ENCODE measurements at places on chromosomes 1 and 21.

DNA sequence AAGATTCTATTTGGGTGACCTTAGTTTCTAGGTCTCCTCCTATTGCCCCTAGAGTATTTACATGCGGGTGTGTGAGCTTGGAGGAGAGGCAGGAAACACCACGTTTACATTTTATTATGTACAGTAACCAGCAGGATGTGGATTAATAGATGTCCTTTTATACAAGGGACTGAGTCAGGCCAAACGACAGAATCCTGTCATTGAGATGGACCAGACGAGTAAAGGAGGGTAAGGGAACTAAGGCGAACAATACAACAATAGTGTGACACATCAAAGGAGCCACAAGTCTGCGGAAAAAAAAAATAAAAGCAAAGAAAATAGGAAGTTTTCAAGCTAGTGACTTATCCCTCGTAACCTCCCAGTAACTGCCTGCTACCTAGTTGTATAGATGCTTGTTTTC lies 151.1 kb downstream of the GABPA start:
- no peak for DNase-seq

- DNase-seq: no peak
Observed at GRCh38 chr1:100053119-100053518, 79.6 kb downstream of the SASS6 start.

- DNase-seq: no peak
Observed at GRCh38 chr21:42556960-42557359, 43.3 kb downstream of the SLC37A1 start.

GRCh38 chr1:116194568-116194967 lies 83.4 kb downstream of the MAB21L3 start:
- DNase-seq: no peak

GRCh38 chr1:48552420-48552819 lies 80.4 kb upstream of the SPATA6 start:
- DNase-seq: no peak

GRCh38 chr1:159889821-159890252 lies 10.1 kb downstream of the CFAP45 start:
- DNase-seq: no peak

DNA sequence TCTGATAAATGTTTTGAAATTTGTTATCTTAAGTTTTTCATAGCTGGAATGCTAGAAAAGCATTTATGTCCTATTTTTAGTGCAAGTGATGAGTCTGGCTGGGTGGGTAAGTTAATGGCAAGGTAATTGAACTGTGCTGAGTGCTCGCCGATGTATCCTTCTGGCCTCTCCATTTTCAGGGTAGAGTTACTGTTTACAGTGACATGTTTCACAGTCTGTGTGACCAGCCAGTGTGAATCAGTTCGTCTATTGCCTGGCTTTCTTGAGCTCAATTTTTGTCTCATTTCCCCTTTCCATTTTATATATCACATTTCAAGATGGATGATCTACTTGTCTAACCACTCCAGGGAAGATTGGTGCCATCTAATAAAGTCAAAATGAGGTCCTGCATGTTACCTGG lies 44.1 kb downstream of the ITSN1 start:
- no peak for DNase-seq

DNA sequence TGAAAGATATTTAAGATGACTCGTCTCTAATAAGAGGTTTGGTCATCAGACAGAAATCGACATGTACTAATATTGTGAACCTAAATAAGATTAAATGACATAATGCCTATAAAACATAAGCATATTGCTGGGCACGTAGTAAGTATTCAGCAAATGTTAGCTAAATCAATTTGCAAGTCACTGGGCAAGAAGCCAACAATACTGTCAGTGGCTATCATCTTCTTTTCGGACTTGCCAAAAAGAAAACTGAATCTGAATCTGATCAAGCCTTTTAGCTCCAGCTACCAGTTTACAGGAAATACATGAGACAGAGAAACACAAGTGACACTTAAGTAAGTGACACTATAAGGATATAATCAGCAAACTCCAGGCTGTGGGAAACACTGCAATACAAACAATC lies 46.0 kb downstream of the RPL5 start:
- no peak for DNase-seq

- no peak for DNase-seq
Observed at GRCh38 chr1:10671090-10671489, 125.4 kb downstream of the CASZ1 start.

- DNase-seq: no peak
Observed at GRCh38 chr1:25197235-25197975, 34.9 kb downstream of the SYF2 start.

DNA sequence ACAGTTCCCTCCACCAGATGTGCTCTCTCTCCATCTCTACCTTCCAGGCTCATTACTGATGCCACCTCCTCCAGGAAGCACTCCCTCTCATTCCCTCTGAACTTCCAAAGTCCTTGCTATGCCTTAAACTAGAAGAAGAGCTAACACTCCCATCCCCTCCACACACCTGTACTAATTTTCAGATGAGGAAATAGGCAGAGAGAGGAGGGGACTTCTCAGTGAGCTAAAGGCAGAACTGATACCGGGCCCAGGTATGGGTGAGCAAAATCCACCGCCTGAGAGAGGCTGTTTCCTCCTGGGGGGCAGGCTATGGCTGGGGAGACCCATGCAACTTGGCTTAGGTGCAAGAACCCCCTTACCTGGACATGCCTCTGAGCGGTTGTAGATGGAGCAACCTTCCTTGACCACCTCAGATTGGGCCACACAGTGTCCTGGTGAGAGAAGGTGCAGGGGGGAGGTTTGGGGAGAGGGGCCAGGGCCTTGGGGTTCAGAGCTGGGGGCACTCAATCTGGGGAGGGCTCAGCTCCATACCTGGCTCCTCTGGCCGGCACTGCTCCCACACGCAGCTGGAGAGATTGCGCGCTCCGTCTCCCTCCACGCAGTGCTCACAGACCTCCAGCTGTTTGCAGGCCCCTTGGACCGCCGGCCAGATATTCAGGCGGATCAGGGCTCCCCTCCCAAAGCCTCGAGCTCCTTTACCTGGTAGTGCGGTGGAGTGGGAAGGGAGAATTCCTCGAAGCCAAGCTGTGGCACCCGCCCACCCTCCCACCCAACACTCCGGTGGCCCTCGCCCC lies 967 bp downstream of the CD164L2 start:
- DNase-seq: no peak

- no peak for DNase-seq
Observed at GRCh38 chr1:6450005-6450450, 15.9 kb downstream of the TNFRSF25 start.

DNA sequence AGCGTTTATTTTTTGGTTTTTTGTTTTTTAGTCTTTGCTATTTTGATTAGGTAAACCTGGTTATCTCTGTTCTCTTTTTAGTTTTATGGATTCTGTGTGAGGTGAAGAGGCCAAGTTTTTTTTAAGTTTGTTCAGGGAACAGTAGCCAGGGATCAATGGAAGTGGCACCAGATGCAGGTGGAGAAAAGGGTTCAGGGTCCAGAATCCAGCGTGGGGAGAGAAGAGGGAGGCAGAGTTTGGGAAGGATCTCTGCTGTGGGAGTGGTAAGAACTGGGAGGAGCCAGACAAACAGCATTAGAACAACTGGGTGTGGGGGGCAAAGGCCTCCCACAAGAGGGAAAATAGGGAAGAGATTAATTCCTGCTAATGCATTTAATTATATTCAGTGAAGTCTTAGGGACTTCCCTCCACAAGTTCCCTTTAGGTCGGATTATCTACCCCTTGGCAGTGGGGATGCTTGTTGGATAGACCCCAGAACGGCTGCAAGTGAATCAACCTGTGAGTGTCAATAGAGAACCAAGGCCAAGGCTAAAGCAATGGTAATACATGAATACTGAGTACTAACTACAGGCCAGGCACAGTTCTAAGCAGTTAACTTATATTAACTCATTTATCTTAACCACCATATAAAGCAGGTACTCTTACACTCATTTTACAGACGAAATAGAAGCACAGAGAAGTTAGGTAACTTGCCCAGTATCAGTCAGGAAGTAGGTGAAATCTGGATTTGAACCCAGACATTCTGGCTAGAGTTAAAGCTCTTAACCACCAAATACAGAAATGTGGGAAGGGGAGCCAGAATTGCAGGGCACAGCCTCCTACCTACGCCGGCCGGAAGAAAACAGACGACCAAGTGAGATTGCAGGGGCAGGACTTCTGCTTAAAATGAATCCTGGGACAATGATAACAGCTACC lies 498 bp downstream of the GNAT2 start:
- no peak for DNase-seq

DNA sequence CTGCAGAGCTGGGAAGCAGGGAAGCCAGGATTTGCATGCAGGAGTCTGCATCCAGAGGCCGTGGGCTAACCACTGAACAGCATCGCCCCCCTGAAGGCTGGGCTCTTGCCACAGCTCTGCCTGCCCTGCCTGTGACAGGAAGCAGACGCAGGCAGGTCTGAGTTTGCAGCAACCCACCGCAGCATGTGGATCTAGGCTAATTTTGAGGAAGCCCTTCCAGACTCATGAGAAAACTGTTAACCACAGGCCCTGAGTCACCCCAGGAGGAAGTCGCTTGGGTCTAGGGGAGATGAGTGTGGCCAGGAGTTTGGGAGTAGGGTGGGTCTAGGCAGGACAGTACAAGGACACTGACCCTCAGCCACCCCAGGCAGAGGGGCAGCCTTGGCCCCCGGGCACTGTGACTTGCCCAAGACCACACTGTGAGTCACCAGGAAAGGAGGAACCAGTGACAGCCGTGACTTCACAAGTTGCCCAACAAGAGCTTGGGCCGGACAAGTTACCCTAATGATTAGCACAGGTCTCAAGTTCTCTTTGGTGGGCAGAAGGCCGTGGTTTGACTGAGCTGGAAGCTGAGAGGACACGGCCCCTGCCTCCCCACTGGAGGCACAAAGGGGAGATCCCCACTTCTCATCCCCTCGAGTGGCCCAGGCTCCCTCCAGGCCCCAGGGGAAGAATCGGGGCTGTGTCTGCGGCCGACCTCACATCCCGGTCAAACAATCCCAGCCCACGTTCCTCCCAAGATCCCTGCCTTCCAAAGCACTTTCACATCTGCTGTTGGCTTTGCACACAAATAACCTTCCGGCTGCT lies 826 bp downstream of the LAPTM5 start:
- DNase-seq: no peak

DNA sequence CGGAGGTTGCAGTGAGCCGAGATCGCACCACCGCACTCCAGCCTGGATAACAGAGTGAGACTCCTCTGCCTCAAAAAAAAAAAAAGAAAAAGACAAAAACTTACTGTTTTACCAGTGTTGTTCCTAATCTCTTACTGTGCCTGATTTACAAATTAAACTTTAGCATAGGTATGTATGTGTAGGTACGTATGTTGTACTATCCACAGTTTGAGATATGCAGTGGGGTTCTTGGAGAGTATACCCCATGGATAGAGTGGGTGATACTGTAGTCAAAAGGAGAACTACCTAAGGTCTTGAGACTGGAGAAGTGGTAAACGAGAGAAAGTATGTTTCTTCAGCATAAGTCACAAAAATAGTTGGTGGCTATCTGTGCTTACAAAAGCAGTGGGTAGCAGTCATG lies 38.6 kb downstream of the RNF11 start:
- no peak for DNase-seq

- DNase-seq: no peak
Observed at GRCh38 chr1:98723574-98723973, 62.1 kb downstream of the SNX7 start.

GRCh38 chr1:112342558-112342957 lies 53.5 kb upstream of the CTTNBP2NL start:
- no peak for DNase-seq

- DNase-seq: no peak
Observed at GRCh38 chr1:162016631-162017030, 7.0 kb downstream of the OLFML2B start.

DNA sequence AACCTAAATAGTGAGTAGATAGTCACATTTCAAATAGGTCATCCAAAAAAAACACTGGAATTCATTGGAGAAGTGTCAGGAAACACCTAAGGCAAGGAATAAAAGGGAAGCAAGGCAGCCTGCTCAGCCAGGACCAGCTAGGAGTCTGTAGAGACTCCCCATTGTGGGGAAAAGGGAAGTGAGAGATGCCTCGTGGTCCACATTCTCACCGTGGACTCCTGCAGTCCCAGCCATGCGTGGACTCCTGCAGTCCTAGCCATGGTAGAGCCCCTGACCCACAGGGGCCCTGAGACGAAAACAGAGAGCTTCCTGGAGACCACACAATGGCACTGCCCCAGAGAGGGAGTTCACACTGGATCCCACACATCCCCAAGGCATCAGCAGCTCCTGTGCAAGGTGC lies 97.5 kb downstream of the LRIG2 start:
- DNase-seq: no peak

GRCh38 chr1:111476761-111477309 lies 3.1 kb downstream of the C1orf162 start:
- no peak for DNase-seq

- DNase-seq: no peak
Observed at GRCh38 chr1:147834181-147834580, 68.4 kb upstream of the GJA8 start.

- no peak for DNase-seq
Observed at GRCh38 chr1:246923482-246923881, 8.3 kb downstream of the AHCTF1 start.

- DNase-seq: no peak
Observed at GRCh38 chr1:211484755-211485479, 7.0 kb downstream of the RD3 start.

- DNase-seq: no peak
Observed at GRCh38 chr1:224205438-224205840, 22.4 kb downstream of the DEGS1 start.

GRCh38 chr1:180926164-180926981 lies 13.7 kb downstream of the KIAA1614 start:
- DNase-seq: no peak

GRCh38 chr1:201126832-201127754 lies at the start of gene ASCL5:
ASCL5 (minus strand) TSS chr1:201127184; CDS start chr1:201115372, 11,812 bp downstream.
- no peak for DNase-seq

DNA sequence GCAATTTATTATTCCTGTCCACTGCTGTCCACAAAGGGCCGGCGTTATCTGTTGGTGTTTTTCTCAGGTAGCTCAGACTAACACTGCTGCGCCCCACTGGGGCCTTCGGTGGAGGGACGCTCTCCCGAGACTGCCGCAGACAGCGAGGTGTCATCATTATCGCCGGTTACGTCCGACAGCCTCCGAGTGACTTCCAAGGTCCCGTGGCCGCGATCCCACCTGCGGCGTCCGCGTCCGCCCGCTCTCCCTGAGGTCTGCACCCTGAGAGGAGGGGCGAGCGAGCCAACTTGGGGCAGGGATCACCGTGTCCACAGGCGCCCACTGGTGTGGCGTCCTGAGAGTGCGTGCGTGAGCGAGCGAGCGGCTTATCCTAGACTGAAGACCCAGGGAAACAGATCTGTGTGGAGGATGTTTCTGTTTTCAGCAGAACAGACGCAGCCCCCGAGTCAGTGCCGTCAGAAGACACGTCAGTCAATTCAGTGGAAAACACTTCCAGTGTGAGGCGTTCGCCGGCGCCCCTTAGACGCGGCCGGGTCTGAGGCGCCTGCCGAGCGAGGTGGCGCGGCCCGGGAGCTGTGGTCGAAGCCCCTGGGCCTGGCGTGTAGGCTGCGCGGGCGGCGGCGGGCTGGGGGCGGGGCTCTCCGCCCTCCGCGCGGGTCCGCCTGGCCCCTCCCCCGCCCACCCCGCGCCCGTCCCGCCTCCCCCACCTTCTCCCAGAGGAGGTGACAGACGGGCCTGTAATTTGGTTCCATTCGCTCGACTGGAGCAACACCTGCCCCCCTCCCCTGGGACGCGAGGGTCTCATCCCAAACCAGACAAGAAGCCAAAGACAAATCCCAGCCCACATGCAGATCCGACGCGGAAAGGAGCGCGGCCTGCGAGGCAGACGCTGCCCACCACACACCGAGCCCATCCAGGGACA lies 12.6 kb downstream of the NHLH2 start:
- DNase-seq: no peak

All from stimulated activated CD4-positive, alpha-beta T cell treated with anti-CD3 and anti-CD28 coated beads, TNF-alpha, amount 100 ng/mL, for 48 hours (primary cell).